ENCODE measurements at places on chromosomes 5 and 9.

DNA sequence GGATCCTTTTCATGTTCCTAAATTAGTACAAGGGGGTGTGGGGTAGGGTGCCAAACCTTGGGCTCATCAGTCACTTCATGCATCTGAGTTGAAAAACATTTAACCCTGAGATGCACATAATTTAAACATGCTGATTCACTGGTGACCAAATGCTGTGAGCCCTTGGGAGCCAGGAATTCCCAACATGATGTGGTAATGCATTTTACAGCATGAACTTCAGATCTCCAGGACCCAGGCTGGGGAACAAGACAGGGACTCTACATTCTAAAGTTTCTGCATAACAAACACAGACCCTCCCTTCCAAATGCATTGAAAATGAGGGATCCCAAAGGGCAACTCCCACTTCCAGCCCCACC, 322.2 kb downstream of the NDUFS4 start:
- DNase-seq: no peak

DNA sequence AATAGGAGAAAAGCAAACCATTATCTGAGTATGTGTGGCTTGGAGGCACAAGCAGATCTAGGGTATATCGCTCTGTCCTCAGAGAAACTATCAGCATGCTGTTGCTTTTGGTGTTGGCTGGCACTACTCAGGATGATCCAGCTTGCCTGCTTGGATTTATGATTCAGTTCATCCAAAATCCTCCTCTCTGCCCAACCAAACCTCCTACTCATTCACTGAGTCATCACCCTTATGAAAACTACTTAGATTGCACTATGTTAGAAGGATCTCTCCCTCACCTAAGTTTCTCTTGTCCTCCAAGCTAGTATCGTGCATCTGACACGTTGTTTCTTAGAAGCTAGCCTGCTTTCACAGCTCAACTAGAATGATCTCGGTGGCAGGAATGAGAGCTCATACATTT, 14.2 kb upstream of the ZBED3 start:
- DNase-seq: no peak

DNA sequence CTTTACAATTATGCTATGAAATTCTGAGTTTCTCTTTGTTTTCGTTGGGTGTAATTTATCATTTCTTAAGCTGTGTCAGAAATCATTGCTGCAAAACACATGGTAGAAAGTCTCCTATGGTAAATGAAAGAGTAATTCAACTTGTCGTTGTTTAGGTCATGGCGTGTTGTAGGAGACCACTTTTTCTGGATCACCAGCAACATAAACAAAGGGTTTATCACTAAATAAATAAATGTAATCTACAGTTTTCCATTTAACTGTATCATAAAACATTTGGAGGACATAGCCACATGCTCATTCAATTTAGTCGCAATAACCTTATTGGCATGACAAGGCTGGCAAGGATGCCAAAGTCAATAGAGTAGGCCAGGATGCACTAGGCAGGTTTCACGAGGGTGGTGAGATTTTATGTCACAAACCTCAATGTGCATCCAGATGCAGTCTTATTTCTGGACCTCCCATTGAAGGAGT, 154.4 kb upstream of the ERCC6L2 start:
- DNase-seq: no peak

DNA sequence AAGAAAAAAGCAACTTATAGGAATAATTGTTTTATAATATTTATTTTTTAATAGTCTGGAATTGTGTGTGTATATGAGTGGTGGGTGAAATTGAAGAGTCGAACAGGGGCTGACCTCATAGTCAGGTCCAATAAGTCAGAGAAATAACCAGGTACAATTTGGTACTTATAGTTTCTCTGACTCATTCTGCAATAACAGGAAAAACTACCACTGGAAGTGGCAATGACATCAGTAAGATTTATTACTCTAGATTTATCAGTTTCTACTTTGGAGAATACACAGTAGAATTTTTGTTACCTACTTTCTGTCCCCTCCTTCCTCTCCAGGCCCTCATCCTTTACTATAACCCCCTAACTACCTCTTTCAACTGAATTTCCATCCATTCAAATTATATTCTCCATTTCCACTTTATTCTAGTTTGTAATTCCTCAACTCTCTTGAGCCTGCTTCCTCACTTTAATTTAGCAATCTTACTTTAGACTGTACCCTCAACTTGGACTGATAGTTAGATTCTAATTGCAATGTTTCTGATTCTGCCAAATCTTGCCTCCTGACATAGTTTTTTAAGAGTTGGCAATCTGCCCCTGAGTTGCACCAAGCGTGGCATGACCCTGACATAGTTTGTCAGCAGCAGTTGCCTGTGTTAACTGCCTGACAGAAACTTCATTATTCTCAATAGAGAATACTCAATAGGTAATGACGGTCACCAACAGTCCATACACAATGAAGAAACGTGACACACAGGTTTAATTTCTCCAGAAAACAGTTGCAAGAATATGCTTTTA, 475.3 kb upstream of the RIOK2 start:
- DNase-seq: no peak

GRCh38 chr9:14960881-14961280, 50.7 kb upstream of the FREM1 start:
- DNase-seq: no peak

- DNase-seq: no peak
Measured at GRCh38 chr5:170773024-170773985, 10.2 kb upstream of the GABRP start.

- DNase-seq: no peak
Measured at GRCh38 chr5:116506488-116506887, 68.1 kb downstream of the SEMA6A start.

- no peak for DNase-seq
Measured at GRCh38 chr9:124593651-124594058, 86.5 kb upstream of the NR5A1 start.

DNA sequence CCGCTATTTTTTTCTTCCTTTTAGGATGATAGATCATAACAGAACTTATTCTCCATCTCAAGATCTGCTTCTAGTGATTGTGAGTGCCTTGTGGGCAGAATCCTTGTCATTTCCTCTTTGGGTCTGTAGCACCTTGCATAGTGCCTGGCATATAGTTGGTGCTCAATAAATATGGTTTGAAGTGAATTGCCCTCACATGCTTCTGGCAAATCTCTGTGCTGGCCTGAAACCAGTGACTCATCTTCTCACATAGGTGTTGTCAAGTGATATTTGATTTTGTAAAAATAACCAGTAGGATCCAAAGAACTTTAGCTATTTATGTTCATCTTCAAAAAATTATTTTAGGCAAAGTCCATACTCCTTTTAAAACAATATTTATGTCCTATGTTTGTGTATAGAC, 86.7 kb downstream of the GABRG2 start:
- DNase-seq: no peak

DNA sequence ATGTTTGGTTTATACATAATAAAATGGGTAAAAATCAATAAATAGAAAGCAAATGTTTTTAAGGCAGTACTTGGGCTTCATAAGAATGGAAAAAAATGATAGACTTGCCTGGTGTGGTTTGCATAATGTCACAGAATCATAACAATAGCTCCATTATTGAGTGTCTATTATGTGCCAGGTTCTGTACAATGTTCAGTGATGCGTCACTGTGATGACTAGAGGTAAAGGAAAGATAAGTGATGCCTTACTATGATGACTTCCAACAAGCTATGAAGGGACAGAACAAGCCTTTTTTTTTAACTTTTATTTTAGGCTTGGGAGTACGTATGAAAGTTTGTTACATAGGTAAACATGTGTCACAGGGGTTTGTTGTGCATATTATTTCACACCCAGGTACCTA, 128.8 kb downstream of the TMC1 start:
- no peak for DNase-seq

All from NCI-H1694 (cell line).